WTC11 (cell line): ENCODE measurements at places on chromosomes 2 and 18.

DNA sequence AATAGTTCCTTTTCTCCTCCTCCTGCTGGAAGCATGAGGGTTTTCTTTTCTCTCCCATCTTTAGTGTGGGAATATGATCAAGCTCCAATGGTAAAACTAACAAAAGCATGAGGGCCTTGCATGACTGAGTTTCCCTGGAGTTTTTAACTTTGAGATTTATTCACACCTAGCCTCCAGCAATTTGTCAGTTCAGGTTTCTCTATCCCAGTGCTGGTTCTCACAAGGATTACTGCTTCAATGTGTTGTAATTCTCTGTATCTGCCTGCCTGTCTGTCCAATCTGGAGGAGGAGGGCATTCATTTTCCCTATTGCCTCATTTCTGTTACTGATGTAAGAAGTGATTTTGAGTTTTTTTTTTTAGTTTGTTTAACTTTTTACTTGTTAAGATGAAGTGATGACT lies 57.6 kb upstream of the RPRM start:
- no peak overlapping the region for H3K4me3 ChIP-seq
- no peak for DNase-seq
- H3K27me3 ChIP-seq = no peaks in the 10 kb centered on the region; the same call in 1 of the 2 replicates
- peaks cover 60% of the 10 kb centered on the region for H3K4me1 ChIP-seq
- peaks cover 43% of the 10 kb centered on the region for H3K36me3 ChIP-seq
- H3K27ac ChIP-seq = peak overlapping the region; percentile 92

DNA sequence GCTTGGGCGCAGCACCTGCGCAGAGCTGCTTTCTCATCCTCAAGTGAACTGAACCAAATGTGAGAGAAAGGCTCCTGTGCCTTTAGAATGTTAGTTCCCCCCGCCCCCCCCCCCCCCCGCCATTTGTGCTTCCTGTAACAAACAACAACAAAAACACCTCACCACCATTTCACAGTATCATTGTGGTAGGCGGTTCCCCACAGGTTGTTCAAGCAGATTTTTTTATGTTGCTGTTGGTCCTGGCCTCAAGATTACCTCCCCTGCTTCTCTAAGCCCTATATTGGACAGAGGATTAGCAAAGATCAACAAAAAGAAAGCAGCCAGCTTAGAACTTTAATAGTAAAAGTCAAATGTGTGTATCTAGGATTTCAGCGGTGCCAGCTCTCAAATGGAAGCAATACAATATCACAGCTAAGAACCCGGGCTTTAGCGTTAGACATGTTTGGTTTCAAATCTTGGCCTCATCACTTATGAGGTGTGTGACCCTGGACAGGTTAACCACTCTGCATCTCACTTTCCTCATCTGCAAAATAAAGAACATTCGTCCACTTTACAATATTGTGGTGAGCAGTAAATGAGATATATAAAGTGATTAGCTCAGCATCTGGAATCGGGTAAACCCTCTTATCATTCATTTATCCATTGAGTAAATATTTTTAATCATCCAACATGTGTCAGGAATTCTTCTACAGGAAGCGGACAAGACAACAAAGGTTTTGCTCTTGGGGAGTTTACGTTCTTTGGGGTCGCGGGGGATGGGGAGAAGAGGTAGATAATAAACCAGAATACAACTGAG lies 84.6 kb downstream of the KCTD18 start:
- peaks cover 21% of the 10 kb centered on the region for H3K4me1 ChIP-seq
- peaks cover 35% of the 10 kb centered on the region for H3K36me3 ChIP-seq
- DNase-seq = no peak
- H3K27ac ChIP-seq = peak overlapping the region; percentile 64

DNA sequence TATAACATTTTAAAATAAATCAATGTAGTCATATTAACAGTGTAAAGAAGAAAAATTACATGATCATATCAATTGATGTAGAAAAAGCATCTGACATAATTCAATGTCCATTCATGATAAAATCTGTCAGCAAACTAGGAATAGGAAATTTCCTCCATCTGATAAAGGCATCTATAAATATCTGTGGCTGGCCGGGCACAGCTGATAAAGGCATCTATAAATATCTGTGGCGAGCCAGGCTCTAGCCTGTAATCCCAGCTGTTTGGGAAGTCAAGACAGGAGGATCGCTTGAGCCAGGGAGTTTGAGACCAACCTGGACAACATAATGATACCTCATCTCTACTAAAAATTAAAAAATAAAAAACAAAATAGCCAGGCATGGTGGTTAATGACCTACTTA lies 18.1 kb upstream of the RANBP2 start:
- DNase-seq = no peak
- H3K4me1 ChIP-seq = no peaks in the 10 kb centered on the region
- no peaks in the 10 kb centered on the region for H3K27me3 ChIP-seq
- no peaks in the 10 kb centered on the region; the same call in 1 of the 2 replicates for H3K36me3 ChIP-seq

DNA sequence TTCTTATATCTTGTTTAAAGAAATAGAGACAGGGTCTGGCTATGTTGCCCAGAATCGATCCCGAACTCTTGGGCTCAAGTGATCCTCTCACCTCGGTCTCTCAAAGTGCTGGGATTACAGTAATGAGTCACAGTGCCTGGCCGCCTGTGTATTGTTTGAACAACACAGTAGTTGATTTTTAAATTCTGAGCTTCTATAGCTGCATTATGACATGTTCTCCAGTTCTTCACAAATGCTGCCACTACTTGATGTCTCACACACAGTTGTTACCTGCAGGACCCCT lies 7.7 kb upstream of the RHOB start:
- H3K36me3 ChIP-seq = no peaks in the 10 kb centered on the region
- H3K27ac ChIP-seq = no peak overlapping the region
- H3K27me3 ChIP-seq = no peaks in the 10 kb centered on the region; the same call in 1 of the 2 replicates
- no peak for DNase-seq

GRCh38 chr2:54590216-54591120 lies 133.0 kb upstream of the EML6 start:
- no peaks in the 10 kb centered on the region for H3K36me3 ChIP-seq
- H3K27ac ChIP-seq = peak overlapping the region; percentile 71
- DNase-seq = no peak

DNA sequence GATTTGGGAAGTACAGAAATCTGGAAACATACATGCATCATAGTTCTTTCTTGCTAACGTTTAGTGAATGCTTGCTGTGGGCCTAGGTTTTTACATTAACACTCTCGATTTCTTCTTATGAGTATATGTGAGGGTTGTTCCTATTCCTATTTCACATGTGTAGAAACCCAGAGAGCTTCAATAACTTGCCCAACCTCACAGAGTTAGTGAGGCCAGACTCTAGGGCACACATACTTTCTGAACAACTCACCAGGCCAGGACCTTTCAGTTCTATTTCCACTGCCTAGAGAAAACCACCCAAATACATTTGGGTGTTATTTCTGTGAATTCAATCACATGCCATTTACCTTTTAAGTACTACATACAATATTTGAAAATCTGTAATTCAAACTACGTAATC lies 8.2 kb upstream of the KCTD1 start:
- peaks cover 32% of the 10 kb centered on the region for H3K27me3 ChIP-seq
- no peak for DNase-seq
- H3K4me3 ChIP-seq = no peak overlapping the region
- no peak overlapping the region for H3K27ac ChIP-seq

GRCh38 chr18:77151772-77152520 lies 19.4 kb upstream of the MBP start:
- H3K36me3 ChIP-seq = peaks cover 7% of the 10 kb centered on the region
- no peak overlapping the region for H3K4me3 ChIP-seq
- no peak for DNase-seq
- H3K27me3 ChIP-seq = no peaks in the 10 kb centered on the region
- H3K27ac ChIP-seq = no peak overlapping the region
